ENCODE measurements at places on chromosomes 7 and 10. TPM values are rescaled to one million over a fixed set of nuclear protein-coding genes. Genes with fewer than 3 reads are reported as not detected.

Gene SPDYE1
- total RNA-seq, result not detected

Gene ZNF117
- 7.3 TPM for total RNA-seq

Gene SLC37A3
- total RNA-seq, result 42.4 TPM

Gene SORBS1
- 5.0 TPM for total RNA-seq

Gene GBF1
- total RNA-seq, result 18.6 TPM

Gene TUBB8
- total RNA-seq, result 0.59 TPM

Gene SRRM3
- 0.74 TPM for total RNA-seq

Gene C10orf143
- total RNA-seq, result 2.8 TPM

Gene TMEM130
- total RNA-seq, result 3.8 TPM

Gene TRPV5
- not detected for total RNA-seq

Gene CAV2
- 260 TPM for total RNA-seq

Gene ABCB8
- total RNA-seq, result 51.8 TPM

Gene ST7
- total RNA-seq, result 25.8 TPM

Gene ERVW-1
- not detected for total RNA-seq

Gene TLL2
- 0.15 TPM for total RNA-seq

Gene CACNB2
- not detected for total RNA-seq

Gene RBP4
- 0.57 TPM for total RNA-seq

Gene CYP2W1
- 0.63 TPM for total RNA-seq

Gene RBP3
- not detected for total RNA-seq

Gene MALRD1
- total RNA-seq, result not detected

Gene C10orf105
- total RNA-seq, result not detected

Gene CCL24
- total RNA-seq, result not detected

Gene LIPF
- total RNA-seq, result not detected

Gene SPDYE16
- not detected for total RNA-seq

Gene GALNT17
- not detected for total RNA-seq

Gene NEURL1
- total RNA-seq, result 4.8 TPM

Gene OR6B1
- not detected for total RNA-seq

Gene CALML3
- total RNA-seq, result not detected

Gene SFR1
- total RNA-seq, result 4.3 TPM

Gene EBLN1
- not detected for total RNA-seq

Gene MUC12
- total RNA-seq, result 3.8 TPM

Gene TDRD1
- total RNA-seq, result not detected

Gene NCAPG2
- 124 TPM for total RNA-seq

Gene SRGN
- total RNA-seq, result 57.4 TPM

Gene ANKRD30A
- not detected for total RNA-seq

Gene TRIM50
- total RNA-seq, result not detected

Gene CPXM2
- total RNA-seq, result not detected

Gene ACHE
- total RNA-seq, result 0.35 TPM

Gene ASNS
- 173 TPM for total RNA-seq

Gene FAM107B
- 99.0 TPM for total RNA-seq

Gene TRIM74
- total RNA-seq, result 2.6 TPM

Gene IRF5
- total RNA-seq, result 5.8 TPM

Gene SFTPA2
- not detected for total RNA-seq

Gene ZNF467
- total RNA-seq, result 6.6 TPM

Gene ADIRF
- 72.8 TPM for total RNA-seq

Gene NOLC1
- 58.3 TPM for total RNA-seq
